ENCODE measurements at places on chromosomes 7 and 10.
A peak's percentile ranks its signal among the peaks of the same experiment; 100 is the strongest.

- no peak for DNase-seq
These were observed at the start of gene TMEM236 for GRCh38 chr10:17751781-17752445. TMEM236 (plus strand) TSS chr10:17752201; CDS start chr10:17752296, 95 bp downstream.

DNA sequence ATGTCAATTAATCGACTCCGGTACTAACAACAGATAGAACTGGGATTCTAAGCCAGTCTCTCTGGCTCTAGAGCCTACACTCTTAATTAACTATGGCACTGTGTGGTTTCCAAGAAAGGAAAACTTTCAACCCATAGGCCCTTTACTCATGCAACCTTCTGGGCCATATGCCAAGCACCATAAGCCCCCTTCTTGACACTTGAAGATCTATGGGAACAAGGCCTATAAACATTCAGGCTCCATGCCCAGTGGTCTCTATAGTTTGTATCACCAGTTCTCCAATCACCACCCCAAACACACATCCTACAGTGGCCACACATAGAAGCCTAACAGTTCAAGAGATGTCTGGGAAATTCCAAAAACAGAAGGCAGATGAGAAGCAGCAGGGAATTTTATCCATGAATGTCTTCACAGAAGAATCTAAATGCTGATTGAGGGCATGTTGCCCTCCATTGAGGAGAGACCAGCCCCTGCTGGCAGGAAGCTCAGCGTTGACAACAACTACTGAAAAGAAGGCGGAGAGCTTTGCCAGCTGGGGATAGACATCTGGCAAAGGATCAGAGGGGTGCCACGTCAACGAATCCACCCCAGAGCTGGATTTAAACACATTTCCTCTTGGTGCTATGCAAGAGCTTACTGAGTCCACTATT is 64.4 kb downstream of the GRM3 start:
- no peak for DNase-seq

DNA sequence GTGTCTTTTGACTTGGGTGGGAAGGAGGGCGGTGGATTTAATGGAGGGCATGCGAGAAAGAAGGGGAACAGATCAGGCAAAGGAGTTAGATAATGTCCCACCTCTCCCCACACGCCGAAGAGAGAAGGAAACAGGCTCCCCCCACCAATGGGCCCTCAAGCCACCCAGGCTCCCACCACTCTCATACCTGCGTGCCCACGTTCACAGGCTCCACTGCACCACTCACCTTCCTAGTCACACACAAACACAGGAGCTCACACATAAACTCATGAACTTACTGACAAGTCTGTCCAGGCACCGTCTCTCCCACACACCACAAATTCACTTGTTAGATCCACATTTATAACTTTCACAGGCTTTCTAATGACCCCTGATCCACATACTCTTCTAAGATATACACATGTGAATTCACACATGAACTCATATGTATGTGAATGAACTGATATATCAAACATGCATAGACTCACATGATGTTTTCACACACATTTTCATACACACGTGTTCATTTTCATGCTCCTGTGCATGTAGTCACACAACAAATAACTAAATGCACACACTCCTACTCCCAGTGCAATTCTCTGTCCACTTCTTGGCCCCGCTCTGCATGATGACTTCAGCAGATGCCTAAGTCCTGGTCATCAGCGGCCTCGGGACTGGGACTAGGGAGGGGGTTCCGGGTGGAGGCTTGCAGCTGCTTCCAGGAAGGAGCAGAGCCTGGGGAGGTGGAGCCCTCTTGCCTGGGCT is 1.5 kb downstream of the LZTS2 start:
- no peak for DNase-seq

GRCh38 chr10:17222329-17222728 is 5.7 kb upstream of the VIM start:
- DNase-seq: no peak

DNA sequence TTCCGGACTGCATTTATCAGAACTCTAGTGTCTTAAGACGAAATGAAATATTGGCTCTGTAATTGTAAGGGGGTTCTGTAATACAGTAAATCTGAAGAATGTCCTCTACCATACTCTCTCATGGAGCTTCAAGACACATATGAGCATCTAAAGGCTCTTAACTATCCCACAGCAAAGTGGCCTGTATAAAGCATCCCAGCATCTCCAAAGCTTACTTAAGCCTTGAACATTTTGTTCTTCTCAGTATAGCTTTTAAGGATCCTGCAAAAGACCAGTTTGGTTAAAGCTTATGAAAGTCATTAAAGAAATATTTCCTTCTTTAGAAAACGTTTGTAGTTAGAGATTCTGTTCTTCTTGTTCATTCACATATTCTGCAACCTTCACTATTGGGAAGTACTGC is 75.1 kb downstream of the HGF start:
- DNase-seq: no peak

DNA sequence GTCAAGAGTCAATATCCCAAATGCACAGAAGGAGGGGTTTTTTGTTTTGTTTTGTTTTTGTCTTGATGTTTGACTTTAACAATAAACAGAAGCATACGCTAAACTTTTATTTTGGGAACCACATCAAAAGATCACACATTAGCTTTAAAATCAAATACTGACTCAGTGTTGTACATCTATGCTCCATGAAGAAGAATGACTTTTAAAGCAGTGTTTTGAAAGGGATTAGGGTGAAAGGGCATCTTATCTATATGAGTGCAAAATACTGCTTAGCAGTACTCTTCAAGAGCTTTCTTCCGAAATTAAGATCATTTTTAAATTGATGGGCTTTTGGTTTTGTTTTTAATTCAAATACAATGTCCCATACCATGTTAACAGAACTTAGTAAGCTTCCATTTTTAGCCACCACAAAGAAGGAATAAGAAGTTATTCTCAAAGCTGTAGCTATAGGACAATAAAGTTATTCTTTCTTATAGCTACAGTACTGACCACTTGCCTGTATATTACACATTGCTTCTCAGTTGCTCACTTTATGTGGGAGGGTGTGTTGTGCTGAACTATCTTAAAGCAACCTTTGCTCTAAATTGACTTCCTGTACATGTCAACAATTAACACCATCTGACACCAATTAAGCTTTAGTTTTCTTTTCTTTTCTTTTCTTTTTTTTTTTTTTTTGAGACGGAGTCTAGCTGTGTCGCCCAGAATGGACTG is 144.3 kb upstream of the KAT6B start:
- DNase-seq: no peak

GRCh38 chr7:116702046-116702785 is 30.2 kb downstream of the MET start:
- DNase-seq: no peak

- no peak for DNase-seq
These were observed 75.9 kb downstream of the ICA1 start for GRCh38 chr7:8185926-8186683.

DNA sequence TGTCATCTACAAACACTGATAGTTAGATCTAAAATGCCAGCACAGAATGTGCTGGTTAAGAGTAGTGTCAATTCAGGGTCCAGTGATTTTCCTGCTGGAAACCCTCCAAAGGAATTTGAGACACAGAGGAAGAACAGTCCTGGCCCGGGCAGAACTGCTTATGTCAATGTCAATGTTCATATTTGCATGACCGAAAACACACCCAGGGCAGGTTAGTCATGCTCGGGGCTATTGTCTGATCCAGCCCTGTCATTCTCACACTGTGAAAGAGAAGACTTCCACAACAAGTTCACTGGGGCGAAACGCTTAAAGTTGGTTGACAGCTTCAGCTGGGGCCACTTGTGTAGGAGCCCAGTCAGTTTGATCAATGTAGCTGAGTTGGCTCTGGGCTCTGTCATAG is 139.3 kb downstream of the C1GALT1 start:
- no peak for DNase-seq

- DNase-seq: no peak
These were observed 115.8 kb upstream of the PRR15 start for GRCh38 chr7:29447828-29448227.

GRCh38 chr7:159195946-159196345 is 51.3 kb upstream of the VIPR2 start:
- no peak for DNase-seq

DNA sequence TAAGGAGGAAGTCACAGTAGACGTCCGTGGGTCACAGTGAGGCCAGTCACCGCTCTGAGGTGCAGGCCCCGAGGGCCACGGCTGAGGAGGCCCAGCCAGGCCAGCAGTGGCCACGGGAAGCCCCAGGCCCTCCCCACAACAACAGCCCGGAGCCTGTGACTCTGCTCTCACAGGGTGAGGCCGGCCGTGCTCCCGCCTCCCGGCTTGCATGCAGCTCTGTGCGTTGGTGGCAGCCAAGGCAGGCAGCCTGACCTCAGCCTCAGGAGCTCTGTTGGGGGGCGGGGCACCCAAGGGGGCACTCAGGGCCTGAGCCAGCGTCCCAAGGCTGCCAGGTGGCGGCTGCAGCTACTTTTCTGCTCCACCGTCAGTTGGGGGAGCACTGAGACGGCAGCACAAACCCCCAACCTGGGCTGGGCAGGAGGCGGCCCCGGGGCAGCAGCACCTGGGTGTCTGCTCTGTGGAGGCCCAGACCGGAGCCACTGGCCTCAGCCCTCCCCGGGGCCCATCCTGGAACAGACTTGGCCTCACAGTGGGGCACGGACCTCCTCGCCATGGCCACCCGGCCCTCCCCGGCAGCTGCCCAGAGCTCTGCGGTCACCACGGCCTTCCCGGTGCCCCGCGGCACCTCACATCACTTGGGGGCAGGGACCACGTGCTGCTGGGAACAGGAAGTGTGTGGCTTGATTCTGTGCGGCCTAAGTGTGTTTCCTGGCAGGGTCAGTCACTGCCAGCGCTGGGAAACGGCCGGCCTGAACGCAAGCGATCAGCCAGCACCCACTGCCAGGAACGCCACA is 13.3 kb downstream of the CYP2W1 start:
- DNase-seq: no peak

DNA sequence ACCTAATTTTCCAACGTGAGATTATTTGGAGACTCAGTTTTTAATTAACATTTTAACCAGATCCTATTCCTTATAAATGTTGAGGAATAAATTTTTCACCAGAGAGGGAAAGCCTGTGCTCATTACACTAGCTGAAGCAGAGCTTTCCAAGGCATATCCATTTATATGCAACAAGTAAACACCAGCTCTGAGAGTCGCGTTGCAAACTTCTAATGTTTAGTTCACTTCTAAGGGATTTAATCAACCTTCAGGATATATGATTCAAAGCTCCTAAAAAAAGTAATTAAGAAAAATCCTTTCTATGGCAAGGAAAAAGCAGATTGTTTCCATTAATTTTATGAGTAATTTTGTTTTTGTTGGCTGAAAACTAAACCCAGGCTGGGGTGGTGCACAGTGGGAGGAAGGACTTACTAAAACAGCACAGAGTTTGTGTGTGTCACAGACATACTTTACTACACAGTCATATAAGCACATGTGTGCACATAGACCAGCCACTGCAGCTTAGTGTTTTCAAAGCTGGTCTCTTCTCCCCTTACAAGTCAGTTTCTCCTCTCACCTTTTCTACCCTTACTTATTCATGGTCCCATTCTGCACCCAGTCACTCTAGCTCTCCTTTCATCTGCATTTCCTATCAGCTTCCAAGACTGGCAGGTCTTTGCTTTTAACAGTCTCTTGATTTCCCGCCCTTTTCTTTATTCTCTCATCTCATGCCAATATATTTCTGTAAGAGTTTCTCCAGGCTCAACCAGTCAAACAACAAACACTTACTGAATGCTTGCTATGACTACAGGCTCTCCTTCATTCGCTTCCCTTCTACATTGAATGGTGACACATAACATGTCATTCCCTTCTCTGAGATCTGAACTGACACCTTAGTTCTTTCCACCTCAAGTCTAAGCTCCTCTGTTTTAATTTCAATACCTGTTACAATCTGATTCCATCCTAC is 81.1 kb upstream of the FZD1 start:
- no peak for DNase-seq

GRCh38 chr7:30005464-30005863 is 15.9 kb upstream of the SCRN1 start:
- no peak for DNase-seq

GRCh38 chr10:85147346-85148250 is 819.2 kb downstream of the CCSER2 start:
- no peak for DNase-seq

DNA sequence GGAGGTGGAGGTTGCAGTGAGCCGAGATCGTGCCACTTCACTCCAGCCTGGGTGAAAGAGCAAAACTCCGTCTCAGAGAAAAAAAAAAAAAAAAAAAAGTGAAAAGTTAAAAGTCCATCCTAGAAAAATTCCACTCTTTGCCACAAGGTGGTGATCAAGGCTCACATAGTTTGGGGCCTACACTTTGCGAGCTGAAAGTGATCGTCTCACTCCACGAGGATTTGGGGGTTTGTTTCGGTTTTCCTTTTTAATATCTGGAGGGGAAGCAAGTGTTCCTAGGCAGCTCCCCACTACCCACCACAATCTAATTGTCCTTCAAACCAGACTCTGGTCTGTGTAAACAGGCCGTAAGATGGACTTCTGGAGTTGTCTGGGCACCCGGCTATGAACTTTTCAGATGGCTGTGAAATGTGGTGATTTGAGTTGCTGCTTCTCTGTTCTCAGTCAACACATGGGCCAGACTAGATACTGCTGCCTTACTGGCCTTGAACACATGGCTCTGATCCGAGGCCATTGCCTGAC is 27.1 kb downstream of the PRLHR start:
- peak; percentile 27 for DNase-seq

DNA sequence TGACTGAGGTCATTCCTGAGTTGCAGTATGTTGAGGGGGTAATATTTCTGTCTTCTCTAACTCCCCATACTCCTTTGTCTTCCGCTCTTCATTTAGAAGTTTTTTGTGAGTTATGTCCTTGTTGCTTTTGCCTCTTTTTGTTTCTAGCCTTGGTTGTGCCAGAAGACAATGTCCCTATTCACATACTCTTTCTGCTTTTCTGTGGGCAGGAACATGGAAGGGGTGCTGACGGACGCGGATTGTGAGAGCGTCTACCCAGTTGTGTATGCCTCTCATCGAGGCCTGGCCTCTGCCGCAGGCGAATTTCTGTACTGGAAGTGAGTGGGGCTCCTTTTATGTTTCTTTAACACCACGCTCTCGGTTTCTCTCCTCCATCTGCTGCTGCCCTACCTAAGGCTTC is 20.5 kb downstream of the STAG3 start:
- DNase-seq: no peak

GRCh38 chr7:143504937-143505297 is 27.2 kb downstream of the TAS2R41 start:
- no peak for DNase-seq

DNA sequence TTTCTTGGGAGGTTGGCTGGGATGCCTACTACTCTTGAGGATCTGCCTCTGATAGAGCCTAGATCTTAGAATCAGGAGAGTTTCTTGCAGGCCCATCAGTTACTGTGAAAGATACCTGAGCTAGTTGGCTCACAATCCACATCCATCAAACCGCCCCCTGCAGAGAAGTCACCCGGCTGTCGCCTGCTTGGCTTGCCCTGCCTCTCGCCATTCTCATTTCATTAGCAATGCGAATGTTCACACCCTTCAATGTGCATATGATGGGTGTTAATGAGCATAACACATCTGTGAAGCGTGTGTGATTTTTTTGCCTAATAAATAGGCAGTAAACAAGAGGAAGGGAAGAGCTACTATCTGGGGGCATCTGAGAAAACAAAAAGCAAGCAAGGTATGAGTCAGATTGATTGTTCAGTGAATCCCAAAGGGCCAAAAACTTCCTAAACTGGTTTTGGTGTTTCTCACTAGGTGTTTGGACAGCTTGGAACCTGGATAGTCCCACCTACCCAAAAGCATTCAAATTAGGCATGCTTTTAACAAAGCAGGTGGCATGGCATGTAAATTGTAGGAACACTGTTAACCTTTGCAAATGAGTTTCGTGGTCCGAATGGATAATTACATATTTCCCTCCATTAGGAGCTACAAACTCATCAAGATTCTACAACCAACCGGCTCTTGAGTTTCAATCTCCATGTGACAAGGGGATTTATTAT is 272.3 kb upstream of the C7orf33 start:
- DNase-seq: no peak

- no peak for DNase-seq
These were observed 253.4 kb downstream of the ZMYND11 start for GRCh38 chr10:388661-389045.

GRCh38 chr10:80462299-80462980 is 8.3 kb downstream of the TSPAN14 start:
- no peak for DNase-seq

Data from GM12891 (cell line).